ENCODE measurements at places on chromosomes 16 and 17. TPM values are rescaled to one million over a fixed set of nuclear protein-coding genes. Genes with fewer than 3 reads are reported as not detected.

The CCL17 gene
- not detected for polyA plus RNA-seq

The DLX4 gene
- polyA plus RNA-seq = 1.5 TPM

The KRT33B gene
- not detected for polyA plus RNA-seq

The PDIA2 gene
- 0.79 TPM for polyA plus RNA-seq

The HEATR9 gene
- not detected for polyA plus RNA-seq

The LPO gene
- 0.14 TPM for polyA plus RNA-seq

The SBK1 gene
- polyA plus RNA-seq = 16.4 TPM

The TBC1D10B gene
- 31.9 TPM for polyA plus RNA-seq

The KCTD2 gene
- 32.0 TPM for polyA plus RNA-seq

The NDRG4 gene
- polyA plus RNA-seq = 12.8 TPM

The BEAN1 gene
- 10.3 TPM for polyA plus RNA-seq

The SOX15 gene
- 2.0 TPM for polyA plus RNA-seq

The HES7 gene
- polyA plus RNA-seq = not detected

The TRAP1 gene
- 78.0 TPM for polyA plus RNA-seq

The FOXJ1 gene
- 13.9 TPM for polyA plus RNA-seq

The SLC16A11 gene
- 1.0 TPM for polyA plus RNA-seq

The CACNB1 gene
- 9.4 TPM for polyA plus RNA-seq

The ITGB4 gene
- polyA plus RNA-seq = 12.2 TPM

The PLA2G10 gene
- polyA plus RNA-seq = 0.70 TPM

The TAT gene
- 0.14 TPM for polyA plus RNA-seq

The SPEM1 gene
- polyA plus RNA-seq = not detected

The FNDC8 gene
- 0.25 TPM for polyA plus RNA-seq

The CEP295NL gene
- polyA plus RNA-seq = 0.45 TPM

The CDH15 gene
- polyA plus RNA-seq = 0.29 TPM

The CFAP97D1 gene
- 0.09 TPM for polyA plus RNA-seq

The HOXB7 gene
- polyA plus RNA-seq = 10.5 TPM

The SNX20 gene
- 1.5 TPM for polyA plus RNA-seq

The TEX19 gene
- polyA plus RNA-seq = not detected

The OTOP2 gene
- not detected for polyA plus RNA-seq

The PLA2G15 gene
- polyA plus RNA-seq = 12.0 TPM

The OTOA gene
- not detected for polyA plus RNA-seq

The CES4A gene
- polyA plus RNA-seq = 10.0 TPM

The DNAH9 gene
- 2.0 TPM for polyA plus RNA-seq

The TNK1 gene
- polyA plus RNA-seq = 5.3 TPM

The DNAH3 gene
- polyA plus RNA-seq = 3.0 TPM

The KRTAP4-5 gene
- not detected for polyA plus RNA-seq

The IRX3 gene
- polyA plus RNA-seq = 53.8 TPM

The ORAI3 gene
- 18.7 TPM for polyA plus RNA-seq

The SMIM36 gene
- polyA plus RNA-seq = 0.16 TPM

The PSMD7 gene
- 83.4 TPM for polyA plus RNA-seq

The CYBC1 gene
- 50.5 TPM for polyA plus RNA-seq

The SSTR5 gene
- not detected for polyA plus RNA-seq

The GPS1 gene
- polyA plus RNA-seq = 83.1 TPM

The NPTX1 gene
- 7.2 TPM for polyA plus RNA-seq

The CRLF3 gene
- 27.9 TPM for polyA plus RNA-seq

All from left lung (tissue), 14 donors.